ENCODE measurements at places on chromosomes 7 and 10. TPM values are rescaled to one million over a fixed set of nuclear protein-coding genes. Genes with fewer than 3 reads are reported as not detected.

GRCh38 chr7:151550656-151551286 is 31.1 kb upstream of the RHEB start:
- no peak for DNase-seq
- no peak overlapping the region for H3K27ac ChIP-seq
- H3K4me1 ChIP-seq: no peaks in the 10 kb centered on the region
- H3K4me3 ChIP-seq: no peak overlapping the region
- H3K36me3 ChIP-seq: no peaks in the 10 kb centered on the region

GRCh38 chr10:79995979-79996634 is 47.2 kb upstream of the SFTPD start:
- no peaks in the 10 kb centered on the region for H3K4me1 ChIP-seq
- no peak for DNase-seq
- H3K27ac ChIP-seq: no peak overlapping the region

Gene KIAA1549
- 0.42 TPM for total RNA-seq

DNA sequence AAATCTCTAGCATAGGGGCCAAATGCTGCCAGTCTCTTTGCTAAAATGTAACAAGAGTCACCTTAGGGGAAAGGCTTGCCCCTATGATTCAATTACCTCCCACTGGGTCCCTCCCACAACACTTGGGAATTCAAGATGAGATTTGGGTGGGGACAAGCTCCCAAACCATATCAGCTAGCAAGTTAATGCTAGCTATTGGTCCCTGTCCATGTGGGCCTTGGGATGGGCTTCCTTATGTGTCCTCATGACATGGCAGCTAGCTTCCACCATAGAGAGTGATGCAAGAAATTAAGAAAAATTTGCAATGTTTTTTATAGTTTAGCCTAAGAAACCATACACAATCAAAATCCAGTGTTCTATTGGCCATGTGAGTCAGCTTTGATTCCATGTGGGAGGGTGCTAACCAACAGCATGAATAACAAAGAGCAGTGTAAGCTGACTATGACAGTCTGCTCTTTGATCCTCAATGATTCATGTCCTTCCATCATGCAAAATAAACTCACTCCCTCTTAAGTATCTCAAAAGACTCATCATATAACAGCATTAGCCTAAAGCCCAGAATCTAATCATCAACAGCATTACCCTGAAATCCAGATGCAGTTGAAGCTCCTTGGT is 21.7 kb upstream of the ZNF365 start:
- peaks cover 4% of the 10 kb centered on the region for H3K27me3 ChIP-seq
- H3K36me3 ChIP-seq: peaks cover 7% of the 10 kb centered on the region
- H3K27ac ChIP-seq: no peak overlapping the region
- H3K4me1 ChIP-seq: no peaks in the 10 kb centered on the region
- DNase-seq: no peak

DNA sequence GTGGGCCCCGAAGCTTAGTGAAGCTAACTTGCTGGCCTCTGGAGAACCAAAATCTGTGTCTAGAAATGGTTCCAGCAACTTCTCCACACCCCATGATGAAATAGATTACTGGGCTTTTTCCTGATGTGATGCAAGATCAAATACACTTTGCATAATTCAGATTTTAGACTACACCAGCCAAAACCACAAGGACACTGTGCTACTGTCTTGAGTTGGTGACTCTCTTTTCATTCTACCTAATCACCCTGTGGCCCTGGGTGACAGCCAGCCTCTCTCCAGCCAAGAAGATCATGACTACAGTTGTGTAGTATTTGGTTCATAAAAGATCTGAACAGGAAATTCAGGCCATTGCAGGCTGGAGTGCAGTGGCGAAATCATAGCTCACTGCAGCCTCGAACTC is 22.2 kb downstream of the AZGP1 start:
- no peak for DNase-seq
- peaks cover 23% of the 10 kb centered on the region for H3K27me3 ChIP-seq
- H3K27ac ChIP-seq: no peak overlapping the region
- no peaks in the 10 kb centered on the region for H3K36me3 ChIP-seq

Measured in activated B cell treated with CpG ODN at 0.5 μM for 24 hours (primary cell).